Stimulated activated CD8-positive, alpha-beta memory T cell treated with anti-CD3 and anti-CD28 coated beads, Interleukin-15, amount 100 ng/mL, for 4 hours (primary cell): ENCODE measurements at places on chromosomes 7 and 10.

DNA sequence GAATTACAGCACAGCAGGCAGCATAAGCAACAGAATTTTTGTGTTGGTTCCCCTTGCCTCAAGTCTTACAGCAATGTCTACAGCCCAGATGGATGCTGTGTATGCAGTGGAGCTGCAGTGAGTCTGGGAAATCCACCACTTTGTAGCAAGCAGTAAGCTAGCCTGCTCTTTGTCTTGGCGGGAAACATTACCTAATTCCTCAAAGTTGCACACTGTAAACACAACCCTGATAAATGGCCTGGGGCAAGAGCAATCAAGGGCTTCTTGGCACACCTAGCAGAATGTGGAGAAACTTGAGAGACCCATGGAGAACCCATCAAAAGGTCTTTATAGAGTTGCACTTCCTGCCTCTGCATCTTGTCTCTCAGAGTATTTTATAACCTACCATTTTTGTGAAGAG lies 102.0 kb upstream of the FOXP2 start:
- DNase-seq: no peak

GRCh38 chr10:12348870-12349628 lies at the start of gene CAMK1D:
CAMK1D (plus strand) TSS chr10:12349547.
- peak; percentile 88 for DNase-seq

DNA sequence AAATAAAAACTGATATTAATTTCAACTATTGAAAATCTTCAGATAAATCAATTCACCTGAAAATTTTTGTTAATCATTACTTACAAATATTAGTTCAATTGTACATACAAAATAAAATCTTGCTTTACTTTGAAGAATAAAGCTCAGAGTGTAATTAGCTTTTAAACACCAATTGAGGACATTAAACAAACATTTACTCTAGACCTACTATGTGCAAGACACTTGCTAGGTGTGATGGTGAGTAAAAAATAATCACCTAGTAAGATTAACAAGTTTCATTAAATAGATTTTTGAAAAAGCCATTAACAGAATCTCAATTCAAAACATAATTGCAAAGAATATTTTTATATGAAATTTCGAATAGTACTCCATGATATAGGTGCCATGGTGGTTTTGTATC lies 3.9 kb upstream of the MLLT10 start:
- no peak for DNase-seq

DNA sequence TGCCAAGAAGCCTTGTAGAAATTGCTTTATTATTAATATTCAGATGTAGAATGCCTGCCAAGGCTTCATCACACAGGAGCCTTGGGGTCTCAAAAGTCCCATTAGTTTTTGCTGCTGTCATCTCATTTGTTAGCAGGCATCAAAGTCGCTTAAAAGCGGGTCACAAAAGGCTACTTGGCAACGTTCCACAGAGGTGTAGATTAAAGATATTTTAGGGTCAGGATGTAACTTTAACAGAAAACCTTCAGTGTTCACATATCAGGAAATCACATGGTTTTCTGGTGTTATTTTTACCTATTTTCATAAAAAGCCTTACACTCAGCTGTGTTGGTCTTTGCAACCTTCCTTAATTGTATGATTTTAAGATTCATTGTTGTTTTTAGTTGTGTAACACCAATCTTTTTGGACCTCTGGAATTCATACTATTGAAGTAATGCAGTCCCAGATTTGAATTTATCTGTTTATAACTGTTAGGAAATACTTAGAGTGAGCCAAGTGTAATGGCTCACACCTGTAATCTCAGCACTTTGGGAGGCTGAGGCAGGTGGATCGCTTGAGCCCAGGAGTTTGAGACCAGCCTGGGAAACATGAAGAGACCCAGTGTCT lies 65.3 kb downstream of the TET1 start:
- DNase-seq: no peak

DNA sequence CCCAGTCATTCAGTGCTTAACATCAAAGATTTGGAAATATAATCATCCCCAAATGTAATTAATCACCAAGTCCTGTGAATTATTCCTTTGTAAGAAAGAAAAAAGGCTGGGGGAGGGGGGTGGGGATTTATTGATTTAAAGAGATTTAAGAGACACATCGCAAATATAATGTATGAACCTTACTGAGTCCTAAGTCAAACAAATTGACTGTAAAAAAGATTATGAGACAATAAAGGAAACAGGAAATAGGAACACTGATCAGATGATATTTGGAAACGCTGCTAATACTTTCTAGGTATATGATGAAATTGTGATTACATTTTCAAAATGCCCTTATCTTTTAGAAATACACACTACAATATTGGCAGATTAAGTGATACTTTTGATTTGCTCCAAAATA lies 92.5 kb downstream of the ATE1 start:
- no peak for DNase-seq

GRCh38 chr7:126411821-126412383 lies 840.8 kb downstream of the GRM8 start:
- DNase-seq: no peak

DNA sequence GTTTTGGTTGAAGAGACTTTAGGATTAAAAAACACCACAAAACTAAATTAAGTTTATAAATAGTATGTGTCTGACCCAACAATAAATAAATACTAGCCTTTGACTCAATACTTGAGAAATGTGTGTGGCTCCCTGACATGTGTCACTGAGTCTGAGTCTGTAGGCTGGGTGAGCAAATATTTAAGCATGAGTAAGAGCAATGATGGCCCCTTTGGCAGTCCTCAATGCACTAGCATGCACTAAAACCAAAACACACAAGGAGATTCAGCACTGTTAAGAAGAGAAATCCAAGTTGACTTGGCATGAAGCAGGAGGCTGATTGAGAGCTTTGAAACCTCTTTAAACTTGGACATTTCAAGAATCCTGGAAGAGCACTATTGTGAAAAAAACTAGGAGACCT lies 37.1 kb downstream of the CCDC71L start:
- no peak for DNase-seq

DNA sequence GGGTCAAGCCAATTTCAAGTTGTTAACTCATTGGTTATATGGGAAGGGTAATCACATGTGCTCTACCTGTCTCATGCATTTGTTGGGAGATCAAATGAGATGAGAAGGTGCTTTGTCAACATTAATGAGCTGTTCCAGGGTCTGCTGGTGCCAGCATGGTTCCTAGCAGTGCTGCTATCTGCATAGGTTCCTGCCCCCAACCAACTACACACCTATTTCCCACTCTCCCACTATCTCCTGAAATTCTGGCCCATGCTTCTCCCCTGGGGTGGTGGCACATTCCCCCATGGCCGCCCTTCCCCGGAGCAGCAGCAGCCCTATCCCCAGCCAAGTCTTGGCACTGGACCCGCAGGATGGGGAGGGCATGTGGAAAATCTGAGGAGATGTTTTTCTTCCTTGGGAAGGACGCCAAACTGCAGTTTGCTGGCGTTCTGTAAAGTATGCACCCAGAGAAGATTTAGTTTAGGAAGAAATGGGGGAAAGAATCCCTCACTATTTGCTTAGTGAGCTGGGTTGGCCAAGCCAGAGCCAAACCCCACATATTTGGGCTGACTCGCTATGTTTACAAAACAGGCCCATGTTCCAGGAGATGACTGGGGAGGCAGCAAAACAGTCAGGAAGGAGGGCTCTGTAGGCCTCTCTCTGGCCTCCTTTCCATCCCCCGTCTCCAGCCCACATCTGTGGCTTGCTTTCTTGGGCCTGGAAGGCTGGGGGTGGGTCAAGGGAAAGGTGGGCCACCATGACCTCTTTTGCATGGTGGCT lies 42.5 kb downstream of the PPP1R3C start:
- no peak for DNase-seq

- no peak for DNase-seq
These were observed 23.9 kb downstream of the ITGA8 start for GRCh38 chr10:15695852-15696251.

- DNase-seq: no peak
These were observed 23.7 kb downstream of the CRPPA start for GRCh38 chr7:16397501-16398145.

DNA sequence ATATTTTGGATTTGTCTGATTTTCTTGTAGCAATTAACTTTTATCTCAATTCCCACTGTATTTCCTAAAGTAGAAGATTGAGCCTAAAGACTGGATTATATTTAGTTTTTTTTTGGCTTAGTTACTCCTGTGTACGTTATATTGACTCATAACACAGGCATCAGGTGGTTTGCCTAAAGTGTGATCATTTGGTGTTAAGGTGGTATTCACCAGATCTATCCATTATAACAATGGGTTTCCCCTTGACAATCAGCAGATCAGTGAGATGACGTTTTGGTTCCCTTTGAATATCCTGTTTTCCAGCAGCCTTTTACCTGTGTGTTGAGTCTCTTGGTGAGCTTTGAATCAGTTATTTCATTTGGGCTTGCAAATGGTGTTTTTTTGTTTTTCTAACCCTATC lies 18.1 kb downstream of the MAPK8 start:
- no peak for DNase-seq

- no peak for DNase-seq
These were observed 112.0 kb downstream of the RNF32 start for GRCh38 chr7:156752367-156753228.

DNA sequence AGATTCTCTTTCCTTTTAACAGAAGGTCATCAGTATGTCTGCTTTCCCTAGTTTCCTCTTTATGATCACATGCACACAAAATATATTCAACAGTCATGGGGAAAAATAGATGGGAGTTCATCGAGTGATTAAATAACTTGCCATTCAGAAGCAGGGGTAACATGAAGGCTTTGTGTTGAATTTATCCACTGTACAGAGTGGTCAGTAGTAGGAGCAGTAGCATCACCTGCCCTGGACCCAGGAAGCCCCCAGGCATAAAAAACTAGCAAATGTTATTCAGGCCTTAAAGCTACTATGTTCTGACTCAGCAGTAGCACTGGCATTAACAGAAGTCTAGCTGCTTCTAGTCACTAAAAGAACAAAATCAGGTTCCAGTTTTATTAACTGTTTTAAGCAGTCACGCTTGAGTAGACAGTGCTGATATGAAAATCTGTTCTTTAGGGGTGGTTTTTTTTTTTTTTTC lies 31.4 kb upstream of the FAM133B start:
- no peak for DNase-seq

- DNase-seq: peak; percentile 25
These were observed 41.7 kb downstream of the FAS start for GRCh38 chr10:89032141-89032891.

DNA sequence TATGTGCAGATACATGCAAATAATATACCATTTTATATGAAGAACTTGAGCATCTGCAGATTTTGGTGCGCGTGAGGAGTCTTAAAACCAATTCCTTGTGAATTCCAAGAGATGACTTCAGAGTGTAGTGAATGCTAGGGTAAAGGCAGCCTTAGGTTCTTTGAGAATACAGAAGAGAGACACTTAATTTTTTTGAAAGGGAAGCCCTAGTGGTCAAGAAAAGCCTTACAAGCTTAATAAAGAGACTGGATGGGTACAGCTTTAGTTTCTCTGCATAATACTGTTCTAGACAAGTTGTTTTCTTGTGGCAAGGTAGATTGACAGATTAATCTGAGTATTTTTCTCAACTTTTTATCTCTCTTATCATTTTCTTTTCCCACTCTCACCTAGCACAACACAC lies 636.5 kb downstream of the DNAJB9 start:
- no peak for DNase-seq

DNA sequence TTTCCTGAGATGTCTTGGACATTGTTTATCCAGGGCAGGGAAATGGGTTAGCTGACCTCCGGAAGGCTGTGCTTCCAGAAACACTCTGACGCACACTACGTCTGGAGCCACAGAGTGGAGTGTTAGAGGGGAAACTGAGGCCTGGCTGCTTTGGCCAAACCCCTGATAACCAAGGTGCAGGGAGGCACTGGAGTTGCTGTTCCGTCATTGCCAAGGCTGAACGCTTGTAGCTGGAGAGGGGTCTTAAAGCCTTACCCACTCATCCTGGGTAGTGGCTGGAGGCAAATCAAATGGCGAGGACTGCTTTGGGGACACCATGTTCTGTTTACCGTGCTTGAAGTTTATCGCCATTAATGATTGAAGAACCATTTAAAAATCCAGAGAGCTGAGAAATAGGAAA lies 604.1 kb upstream of the FOXK1 start:
- DNase-seq: no peak

DNA sequence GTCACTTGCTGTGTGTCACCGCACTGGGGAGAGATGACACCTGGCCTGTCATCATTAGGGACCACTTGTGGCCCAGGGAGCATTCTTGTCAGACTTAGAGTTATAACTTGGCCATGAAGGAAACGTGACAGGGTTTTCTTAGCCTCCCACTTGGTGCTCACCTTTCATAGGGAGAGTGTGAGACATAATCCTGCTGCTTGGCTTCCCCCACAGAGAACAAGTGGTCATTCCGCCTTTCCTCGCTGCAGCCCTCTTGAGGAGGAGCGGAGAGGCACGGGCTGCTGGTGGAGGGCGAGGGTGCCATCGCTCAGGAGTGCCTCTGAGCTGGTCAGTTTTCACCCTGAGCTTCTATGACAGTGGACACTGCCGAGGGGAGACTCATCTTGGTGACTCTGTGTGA lies 125.0 kb upstream of the GJD4 start:
- DNase-seq: no peak
